ENCODE measurements at places on chromosomes 12 and 14.

GRCh38 chr12:93297032-93297431, 80.7 kb upstream of the NUDT4 start:
- no peak for DNase-seq

- peak; percentile 28 for DNase-seq
Measured at GRCh38 chr12:563787-564298, 99.4 kb downstream of the NINJ2 start.

DNA sequence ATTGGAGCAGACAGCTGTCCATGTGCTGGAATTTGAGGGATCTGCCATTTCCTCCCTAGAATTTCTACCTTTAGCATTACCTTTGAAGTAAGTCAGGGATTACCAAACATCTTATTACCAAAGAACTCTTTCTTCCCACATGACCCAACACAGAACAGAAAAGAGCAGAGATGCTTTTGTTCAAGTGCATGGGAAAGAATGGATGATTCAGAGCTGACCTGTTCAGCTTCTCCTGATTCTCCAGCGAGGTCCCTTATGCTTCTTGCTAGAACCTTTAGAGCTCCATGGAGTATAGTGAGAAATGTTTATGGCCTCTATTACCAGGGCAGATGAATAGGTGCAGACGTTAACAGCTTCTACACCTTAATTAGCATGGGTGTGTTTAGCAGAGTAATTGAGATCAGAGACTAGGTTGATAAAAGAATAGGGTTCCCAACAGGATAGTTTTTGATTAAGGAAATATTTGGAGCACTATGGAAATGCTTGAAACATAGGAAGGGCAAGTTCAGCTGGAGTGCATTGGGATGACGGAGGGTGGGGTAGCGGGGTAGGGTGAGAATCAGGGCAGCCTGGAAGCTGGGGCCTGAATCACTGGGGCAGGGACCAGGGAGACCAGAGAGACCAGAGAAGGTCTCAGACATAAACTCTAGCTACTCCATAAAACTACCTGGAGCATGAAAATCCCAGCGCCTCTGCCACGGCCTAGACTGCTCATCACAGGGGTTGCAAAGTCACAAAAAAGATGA, 223.7 kb downstream of the CACNA1C start:
- DNase-seq: no peak

DNA sequence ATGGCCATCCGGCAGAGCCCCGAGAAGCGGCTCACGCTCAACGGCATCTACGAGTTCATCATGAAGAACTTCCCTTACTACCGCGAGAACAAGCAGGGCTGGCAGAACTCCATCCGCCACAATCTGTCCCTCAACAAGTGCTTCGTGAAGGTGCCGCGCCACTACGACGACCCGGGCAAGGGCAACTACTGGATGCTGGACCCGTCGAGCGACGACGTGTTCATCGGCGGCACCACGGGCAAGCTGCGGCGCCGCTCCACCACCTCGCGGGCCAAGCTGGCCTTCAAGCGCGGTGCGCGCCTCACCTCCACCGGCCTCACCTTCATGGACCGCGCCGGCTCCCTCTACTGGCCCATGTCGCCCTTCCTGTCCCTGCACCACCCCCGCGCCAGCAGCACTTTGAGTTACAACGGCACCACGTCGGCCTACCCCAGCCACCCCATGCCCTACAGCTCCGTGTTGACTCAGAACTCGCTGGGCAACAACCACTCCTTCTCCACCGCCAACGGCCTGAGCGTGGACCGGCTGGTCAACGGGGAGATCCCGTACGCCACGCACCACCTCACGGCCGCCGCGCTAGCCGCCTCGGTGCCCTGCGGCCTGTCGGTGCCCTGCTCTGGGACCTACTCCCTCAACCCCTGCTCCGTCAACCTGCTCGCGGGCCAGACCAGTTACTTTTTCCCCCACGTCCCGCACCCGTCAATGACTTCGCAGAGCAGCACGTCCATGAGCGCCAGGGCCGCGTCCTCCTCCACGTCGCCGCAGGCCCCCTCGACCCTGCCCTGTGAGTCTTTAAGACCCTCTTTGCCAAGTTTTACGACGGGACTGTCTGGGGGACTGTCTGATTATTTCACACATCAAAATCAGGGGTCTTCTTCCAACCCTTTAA, 1.5 kb downstream of the FOXG1 start:
- DNase-seq: no peak

DNA sequence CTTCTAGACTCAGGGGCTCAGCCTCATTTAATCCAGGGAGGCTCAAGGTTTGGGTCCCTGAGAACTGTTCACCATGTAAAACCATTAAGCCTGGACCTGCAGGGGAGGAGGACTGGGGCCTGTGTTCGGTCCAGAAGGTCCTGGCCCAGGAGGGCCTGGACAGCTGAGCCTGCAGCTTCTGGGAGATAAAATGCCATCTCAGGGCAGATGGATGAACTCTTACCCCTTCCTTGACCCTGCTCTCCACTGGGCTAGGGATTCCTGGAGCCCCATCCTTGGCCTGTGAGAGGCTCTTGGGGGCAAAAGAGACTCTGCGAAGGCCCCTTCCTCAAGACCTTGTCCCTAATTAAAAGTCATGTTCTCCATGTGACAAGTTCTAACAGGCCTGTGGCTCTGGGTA, 51.2 kb downstream of the PRMT8 start:
- no peak for DNase-seq

DNA sequence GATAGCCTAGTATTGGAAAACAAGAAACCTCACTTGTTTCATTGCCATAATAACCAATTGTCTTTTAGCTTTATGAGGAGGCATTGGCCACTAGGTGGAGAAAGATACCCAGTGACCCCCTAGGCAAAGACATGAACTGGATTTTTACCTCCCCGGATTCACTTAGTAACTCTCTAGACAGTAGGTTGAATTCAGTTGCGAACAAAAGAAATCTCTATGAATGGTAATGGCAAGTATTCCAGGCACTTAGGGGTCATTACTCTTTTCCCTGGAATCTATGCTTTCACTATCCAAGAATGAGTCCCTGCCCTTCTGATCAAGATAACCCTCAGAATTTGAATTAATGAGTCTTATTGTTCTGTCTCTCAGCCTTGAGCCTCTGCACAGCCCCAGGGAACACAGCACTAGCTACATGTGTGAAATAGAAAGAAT, 29.5 kb upstream of the RHOJ start:
- DNase-seq: no peak

DNA sequence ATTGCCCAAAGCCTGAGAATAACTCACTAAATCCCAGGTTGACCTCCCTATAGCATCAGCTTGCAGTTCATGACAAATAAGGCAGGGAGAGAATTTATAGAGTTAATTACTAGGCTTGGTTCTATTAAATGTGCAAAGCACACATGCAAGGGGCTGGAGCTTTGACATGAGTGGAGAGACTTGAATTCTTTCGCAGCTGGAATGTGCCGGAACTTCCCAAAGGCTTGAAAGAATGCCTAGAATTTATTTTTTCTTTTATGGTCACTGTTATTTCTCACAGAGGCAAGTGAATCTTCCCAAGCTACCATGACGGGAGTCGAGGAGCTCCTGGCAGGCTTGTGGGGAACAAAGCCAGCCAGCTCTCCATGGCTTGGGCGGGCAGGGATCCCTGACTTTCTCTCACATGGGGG, 95.5 kb upstream of the USP44 start:
- DNase-seq: no peak

DNA sequence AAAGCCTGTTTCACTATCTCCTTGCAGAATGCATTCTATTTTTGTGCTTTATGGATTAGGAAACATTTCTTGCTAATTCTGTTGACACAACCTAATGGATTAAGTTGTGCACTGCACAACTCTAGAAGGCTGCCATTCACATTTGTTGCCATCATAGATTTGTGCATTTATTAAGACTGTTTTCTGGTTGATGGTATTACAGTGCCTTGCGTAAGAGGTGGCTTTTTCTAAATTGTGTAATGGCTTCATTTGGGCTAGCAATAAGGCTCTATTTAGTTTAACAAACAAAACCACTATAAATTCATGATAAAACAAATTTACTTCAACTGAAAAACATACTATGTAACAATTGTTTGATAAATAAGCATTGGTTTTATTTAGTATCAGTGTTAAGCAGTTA, 175.9 kb downstream of the TRHDE start:
- no peak for DNase-seq

GRCh38 chr14:61756135-61756534, 6.1 kb upstream of the SNAPC1 start:
- DNase-seq: no peak

DNA sequence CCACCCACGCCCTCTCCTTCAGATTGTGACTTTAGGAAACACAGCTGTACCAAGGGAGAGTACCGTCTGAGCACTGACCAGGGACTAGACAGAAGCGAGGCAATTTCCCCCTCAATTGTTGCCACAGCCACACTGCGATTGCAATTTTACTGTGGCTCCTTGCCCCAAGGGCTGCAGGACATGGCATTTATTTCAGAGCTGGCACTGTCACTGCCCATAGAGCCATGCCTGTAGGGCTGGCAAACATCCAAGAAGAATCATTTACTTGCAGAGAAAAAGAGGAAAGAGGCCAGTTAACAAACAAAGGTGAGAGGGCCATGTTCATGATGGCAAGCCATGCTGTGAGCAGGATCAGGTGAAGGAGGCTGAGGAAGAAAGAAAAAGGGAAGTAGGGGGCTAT, 129.6 kb downstream of the EMP1 start:
- no peak for DNase-seq

Measured in CD4-positive, alpha-beta T cell treated with Interleukin-6 for 4 hours (primary cell).